ENCODE measurements at places on chromosomes 13 and 19.

DNA sequence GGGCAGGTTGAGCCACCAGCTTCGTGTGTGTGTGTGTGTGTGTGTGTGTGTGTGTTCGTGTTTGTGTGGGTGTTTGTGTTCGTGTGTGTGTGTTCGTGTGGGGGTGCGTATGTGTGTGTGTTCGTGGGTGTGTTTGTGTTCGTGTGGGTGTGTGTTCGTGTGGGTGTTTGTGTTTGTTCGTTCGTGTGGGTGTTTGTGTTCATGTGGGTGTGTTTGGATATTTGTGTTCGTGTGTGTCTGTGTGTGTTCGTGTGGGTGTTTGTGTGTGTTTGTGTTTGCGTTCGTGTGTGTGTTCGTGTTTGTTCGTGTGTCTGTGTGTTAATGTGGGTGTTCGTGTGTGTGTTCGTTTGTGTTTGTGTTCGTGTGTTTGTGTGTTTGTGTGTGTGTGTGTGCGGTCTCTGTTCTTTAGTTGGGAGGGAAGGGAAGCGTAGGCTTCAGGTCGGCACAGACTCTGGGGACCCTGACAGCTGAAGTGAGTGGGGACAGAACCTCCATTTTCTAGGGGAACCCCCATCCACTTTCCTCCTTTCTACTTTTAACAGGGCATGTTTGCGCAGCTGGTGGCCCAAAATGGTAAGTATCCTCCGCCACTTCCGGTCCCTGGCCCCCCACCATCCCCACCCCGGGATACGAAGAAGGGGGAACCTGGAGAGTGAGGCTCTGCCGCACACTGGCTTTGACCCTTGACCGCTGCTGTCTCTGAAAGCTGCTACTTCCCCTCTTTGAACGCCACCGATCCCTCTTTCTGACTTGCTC is 1.6 kb downstream of the TNFSF9 start:
- no peak for DNase-seq

DNA sequence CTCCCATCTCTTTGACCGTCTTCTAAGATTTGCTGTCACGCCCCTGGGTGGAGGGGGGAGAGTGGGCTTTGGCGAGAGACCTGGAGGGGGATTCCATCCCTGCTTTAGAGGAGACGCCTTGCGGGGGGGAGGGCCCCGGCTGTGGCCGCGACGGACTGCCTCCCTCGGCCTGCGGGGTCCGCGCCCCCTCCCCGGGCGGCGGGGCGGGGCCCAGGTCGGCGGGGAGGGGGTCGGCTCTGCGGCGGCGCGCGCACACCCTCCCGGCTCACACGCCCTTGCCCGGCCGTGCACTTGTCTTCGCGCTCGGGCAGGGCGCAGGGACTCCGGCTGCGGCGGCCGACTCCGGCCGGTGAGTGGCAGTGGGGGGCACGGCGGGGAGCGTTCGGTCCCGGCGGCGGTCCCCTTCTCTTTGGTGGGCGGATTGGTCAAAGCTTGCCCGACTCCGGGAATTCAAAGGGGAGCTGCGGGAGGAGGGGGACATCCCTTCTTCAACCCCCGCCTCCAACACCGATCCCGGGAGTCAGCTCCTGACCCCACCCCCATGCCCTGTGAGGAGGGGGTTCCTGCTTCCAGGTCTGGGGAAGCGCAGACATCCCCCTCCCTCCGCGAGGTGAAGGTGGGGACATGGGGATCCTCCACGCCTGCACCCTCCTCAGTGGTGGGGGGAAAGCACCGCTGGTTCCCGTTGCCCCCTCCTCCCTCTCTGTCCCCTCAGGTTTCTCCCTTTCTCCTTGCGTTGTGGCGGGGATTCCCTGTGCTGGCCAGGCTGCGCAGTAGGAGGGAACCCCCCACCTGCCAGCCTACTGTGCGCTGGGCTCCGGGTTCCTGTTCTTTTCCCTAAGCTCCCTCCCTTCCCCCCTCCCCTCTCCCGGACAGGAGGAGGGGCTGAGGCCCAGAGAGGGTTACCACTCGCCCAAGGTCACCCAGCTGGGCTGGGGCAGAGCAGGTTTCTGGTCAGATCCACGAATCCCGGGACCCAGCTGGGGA is 14.6 kb upstream of the KCNN1 start:
- DNase-seq: no peak

DNA sequence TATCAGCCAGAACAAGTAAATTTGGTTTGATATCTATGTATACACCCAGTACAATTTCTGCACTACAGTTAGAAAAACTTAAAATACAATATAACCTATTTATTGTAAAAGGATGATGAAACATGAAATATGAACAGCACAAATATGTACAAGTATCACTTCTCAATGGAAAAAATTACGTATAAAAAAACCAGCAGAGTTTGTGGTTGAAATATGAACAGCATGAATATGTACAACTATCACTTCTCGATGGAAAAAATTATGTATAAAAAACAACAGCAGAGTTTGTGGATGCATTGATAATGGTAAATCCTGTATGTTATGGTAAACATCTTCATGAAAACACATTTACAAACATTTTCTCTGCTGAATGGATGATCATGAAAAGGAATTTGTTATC is 32.4 kb upstream of the CEACAM21 start:
- DNase-seq: no peak

DNA sequence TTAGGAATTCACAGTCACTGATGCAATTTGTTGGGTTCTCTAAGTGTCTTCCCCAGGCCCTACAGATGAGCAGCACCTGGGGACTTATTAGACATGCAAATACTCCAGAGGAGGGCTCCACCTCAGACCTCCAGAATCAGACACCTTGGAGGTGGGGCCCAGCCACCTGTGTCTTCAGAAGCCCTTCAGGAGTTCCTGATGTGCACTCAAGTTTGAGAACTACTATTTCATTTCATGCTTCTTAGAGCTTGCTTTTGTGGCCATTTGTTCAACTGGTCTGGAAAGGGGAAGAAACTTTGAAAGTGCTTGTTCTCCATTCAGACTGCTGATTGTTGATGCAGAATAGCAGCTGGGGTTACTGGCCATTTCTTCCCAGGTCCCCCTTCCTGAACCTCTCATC is 472.0 kb downstream of the COG6 start:
- no peak for DNase-seq

DNA sequence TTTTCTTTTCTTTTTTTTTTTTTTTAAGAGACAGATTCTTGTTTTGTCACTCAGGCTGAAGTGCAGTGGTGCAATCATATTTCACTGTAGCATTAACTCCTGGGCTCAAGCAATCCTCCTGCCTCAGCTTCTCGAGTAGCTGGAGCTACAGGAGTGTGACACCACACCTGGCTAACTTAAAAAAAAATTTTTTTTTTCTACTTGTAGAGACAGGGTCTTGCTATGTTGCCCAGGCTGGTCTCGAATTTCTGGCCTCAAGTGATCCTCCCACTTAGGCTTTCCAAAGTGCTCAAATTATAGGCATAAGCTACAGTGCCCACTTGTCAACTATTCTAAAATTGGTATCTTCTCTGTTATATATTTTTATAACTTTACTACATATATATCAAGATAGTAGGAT is 6.6 kb downstream of the ELF1 start:
- DNase-seq: no peak

DNA sequence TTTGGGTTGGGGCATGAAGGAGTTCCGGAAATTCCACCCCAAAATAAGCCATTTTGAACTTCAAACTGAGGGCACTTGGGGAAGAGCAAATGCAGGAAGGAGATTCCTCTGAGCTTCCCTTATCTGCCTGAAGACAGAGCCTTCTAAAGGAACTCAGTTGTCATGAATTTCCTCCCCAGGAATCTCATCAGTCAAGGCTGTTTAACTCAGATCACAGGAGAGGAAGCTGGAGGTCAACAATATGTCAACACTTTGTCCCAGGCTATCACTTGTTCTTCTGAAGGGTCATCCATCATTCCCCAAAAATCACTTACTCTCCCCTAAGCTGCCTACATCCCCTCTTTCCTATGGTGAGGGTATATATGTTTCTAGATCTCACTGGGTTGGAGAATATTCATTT is 26.0 kb upstream of the CHST8 start:
- no peak for DNase-seq

DNA sequence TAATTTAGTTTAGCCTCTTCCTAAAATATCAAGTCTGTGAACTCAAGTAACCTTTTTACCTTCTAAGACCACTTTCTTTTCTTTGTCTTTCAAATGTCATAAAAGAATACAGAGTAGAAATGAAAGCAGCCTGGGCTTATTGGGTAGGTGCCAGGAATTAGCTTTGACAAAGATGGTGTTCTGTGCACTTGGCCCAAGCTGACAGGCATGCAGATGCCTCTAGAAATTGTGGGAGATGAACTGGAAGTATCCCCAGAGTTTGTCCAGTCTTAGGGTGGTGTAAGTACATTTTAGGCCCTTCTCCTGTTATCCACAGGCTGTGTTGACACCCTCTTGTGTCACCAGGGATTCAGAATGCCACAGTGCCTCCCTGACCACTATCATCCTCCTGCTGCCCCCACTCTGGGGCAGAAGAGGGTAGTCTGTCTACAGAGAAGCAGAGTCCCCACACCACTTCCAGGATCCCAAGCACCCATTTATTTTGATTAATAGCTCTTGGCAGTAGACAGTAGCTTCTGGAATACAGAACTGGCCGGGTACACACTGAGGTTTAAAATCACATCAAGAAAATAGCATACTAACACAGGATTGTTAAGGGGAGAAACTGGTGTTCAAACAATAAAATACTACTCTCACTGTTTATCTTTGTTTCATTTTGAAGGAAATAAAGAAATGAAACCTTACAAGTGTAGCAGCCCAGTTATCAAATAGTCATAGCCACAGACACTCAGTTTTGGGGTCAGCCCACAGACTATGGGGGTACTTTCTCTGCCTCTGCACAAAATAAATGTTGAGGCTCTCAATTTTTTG is 343.2 kb downstream of the KCNRG start:
- DNase-seq: no peak

DNA sequence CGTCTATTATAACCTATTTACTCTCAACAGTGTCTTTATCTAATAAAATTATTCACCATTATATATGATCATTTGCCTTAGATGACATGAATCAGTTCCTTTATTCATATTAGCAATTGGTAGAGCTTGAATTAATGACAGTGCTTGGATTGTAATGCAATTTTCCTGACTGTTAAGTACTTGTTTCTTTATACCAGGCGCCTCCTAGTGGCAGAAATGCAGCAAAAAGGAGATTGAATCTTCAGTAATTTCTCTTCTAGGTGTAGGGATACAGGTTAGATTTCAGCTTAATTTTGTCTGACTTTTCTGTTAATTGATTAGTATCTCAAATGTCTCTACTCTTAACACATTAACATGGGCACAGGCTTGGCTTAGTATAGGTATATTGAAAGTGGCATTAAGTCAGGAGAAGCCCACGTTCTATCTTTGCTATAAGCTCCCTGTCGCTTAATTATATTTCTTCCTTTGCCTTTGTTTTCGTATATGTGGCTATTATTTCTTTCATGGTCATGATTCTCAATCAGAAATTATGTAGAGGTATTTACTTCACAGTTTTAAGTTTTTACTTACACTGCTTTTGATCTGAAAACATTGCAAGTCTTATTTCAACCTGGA is 9.1 kb upstream of the LHFPL6 start:
- DNase-seq: peak; percentile 29

DNA sequence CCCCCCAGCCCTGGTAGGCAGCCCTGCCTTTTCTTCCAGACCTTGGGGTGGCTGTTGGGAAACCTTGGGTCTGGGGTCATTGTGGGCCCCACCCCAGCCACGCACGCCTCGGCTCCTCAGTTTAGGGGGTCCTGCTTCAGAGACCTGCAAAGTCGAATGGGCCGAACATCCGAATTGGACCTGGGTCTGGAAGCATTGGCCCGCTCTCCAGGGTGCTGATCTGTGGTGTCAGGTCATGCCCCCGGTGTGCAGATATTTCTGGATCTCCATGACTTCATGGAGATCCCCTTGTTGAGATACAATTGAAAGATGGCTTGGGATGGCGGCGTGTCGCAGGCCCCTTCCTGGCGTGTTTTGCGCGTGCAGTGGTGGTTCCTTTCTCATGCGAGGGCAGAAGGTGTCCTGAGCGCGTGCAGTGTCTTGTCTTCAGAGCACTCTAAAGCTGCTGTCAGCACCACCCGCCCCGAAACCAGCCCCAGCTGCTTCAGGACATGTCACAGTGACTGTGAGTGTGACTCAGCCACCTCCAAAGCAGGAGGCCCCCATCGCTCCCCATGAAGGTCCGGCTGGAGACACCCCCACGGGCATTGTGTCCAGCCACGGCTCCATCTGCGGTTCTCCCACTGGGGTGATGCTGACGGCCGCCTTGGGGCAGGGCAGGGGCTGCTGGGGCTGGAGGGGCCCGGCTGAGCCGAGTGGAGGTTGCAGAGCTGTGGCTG is 112.7 kb downstream of the KDM4B start:
- no peak for DNase-seq

GRCh38 chr13:113846636-113847318 is 17.1 kb downstream of the GAS6 start:
- no peak for DNase-seq

- peak; percentile 77 for DNase-seq
Observed at GRCh38 chr19:3665681-3666544, 34.4 kb downstream of the PIP5K1C start.

- DNase-seq: no peak
Observed at GRCh38 chr19:40640744-40641143, 39.6 kb downstream of the LTBP4 start.

All from C1 segment of cervical spinal cord (tissue), 14 donors.